GM04503 (cell line): ENCODE measurements at places on chromosomes 3 and 15.

DNA sequence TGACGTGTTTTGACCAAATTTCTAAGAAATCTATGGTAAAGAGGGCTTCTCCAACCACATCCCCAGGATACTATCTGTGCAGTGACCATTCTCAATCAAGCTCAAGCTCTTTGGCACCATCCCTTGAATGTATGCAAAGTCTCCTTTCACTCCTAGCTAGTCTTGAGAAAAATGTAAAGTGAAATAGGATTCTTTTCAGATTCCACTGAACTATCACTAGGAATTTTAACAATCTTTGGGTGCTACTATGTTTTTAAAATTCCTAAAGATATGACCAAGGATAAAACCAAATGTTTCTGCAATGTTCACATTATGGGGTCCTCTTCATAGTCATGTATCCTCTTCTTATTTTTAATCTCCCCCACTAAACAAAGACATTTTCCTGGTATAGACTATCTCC, 107.8 kb downstream of the TMCO5A start:
- DNase-seq: no peak

DNA sequence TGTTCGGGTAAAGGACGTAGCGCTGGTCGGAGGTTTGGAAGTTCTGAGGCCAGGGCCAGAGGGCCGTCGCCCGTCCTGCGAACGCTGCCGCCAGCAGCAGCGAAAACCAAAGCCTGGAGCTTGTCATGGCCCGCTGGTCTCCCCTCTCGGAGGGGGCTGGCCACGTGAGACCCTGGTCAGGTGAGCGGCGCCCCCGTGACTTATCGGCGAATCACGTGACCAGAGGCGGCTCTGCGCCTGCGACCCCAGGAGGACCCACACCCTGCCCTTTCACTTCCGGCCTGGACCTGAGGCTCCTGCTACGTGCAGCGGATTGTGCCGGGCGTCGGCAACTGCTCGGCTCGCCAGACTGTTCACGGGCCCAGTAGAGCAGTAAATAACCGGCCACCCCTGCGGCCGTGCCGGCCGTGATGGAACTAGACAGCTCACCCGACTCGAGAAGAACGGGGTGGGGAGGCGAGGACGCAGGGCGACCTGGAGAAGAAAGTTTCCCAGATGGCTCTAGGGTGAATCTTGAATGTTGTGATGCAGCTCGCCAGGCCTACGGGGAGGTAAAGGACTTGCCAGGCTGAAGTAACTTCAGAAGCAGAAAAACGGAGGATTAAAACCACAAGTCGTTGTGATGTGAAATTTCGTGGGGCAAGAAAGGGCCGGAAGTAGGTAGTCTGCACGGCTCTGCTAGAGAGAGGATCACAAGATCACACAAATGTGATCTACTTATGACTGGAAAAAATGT, at the start of gene HEXA:
Gene HEXA, minus strand, starts transcription at position 169 of the 736 bp plus-strand sequence. Its CDS starts 42 bp downstream, at position 127.
- DNase-seq: peak; percentile 37

- no peak for DNase-seq
Measured at GRCh38 chr3:126087552-126088175, 3.7 kb upstream of the SLC41A3 start.

GRCh38 chr15:61227269-61227949, 1.7 kb downstream of the RORA start:
- peak; percentile 33 for DNase-seq

- DNase-seq: no peak
Measured at GRCh38 chr3:174083706-174084105, 686.2 kb downstream of the NLGN1 start.

- no peak for DNase-seq
Measured at GRCh38 chr15:80898040-80898439, 91.6 kb downstream of the MESD start.

GRCh38 chr3:196292286-196292923, 4.9 kb upstream of the PCYT1A start:
- no peak for DNase-seq

- DNase-seq: no peak
Measured at GRCh38 chr3:62875558-62876002, 364 bp upstream of the CADPS start.
